ENCODE measurements at places on chromosomes 16 and 17.

- no peak for DNase-seq
These were observed 19.7 kb downstream of the FOXL1 start for GRCh38 chr16:86597880-86598606.

GRCh38 chr17:1703063-1703462, 7.1 kb downstream of the TLCD2 start:
- peak; percentile 14 for DNase-seq

DNA sequence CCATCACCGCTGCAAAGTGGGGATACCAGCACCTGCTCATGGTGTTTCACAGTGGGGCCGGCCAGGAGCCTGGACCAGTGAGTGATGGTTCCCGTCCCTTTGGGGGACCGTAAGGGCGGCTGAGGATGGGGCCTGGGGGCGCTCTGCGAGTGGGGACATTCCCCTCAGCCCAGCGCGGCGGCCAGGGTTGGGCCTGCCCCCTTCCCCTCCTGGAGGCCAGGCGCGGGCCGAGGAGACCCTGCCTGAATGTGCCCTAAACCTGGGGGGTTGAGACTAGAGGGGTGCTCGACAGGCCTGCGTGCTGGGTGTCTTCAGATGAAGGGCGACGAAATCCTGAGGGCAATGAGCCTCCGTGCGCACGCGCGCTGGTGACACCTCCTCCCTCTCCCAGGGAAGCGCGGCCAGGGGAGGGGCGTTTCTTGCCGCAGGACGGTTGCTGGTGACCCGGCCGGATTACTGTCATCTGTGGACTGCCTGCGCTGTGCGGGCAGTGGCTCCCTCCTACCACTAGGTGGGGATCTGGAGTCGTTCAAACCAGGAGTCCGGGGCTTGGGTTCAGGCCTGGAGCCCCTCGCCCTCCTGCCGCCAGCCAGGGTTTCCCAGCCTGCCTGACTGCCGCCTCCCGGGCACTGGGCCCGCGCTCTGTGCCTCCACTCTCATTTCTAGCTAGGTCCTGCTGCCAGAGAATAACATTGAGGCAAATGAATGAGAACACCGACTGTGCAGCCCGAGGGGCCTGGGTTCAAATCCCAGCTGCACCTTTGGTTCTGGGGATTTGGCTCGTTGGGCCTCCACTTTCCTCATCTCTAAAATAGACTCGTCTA, 17.1 kb downstream of the TBX2 start:
- DNase-seq: peak; percentile 89

DNA sequence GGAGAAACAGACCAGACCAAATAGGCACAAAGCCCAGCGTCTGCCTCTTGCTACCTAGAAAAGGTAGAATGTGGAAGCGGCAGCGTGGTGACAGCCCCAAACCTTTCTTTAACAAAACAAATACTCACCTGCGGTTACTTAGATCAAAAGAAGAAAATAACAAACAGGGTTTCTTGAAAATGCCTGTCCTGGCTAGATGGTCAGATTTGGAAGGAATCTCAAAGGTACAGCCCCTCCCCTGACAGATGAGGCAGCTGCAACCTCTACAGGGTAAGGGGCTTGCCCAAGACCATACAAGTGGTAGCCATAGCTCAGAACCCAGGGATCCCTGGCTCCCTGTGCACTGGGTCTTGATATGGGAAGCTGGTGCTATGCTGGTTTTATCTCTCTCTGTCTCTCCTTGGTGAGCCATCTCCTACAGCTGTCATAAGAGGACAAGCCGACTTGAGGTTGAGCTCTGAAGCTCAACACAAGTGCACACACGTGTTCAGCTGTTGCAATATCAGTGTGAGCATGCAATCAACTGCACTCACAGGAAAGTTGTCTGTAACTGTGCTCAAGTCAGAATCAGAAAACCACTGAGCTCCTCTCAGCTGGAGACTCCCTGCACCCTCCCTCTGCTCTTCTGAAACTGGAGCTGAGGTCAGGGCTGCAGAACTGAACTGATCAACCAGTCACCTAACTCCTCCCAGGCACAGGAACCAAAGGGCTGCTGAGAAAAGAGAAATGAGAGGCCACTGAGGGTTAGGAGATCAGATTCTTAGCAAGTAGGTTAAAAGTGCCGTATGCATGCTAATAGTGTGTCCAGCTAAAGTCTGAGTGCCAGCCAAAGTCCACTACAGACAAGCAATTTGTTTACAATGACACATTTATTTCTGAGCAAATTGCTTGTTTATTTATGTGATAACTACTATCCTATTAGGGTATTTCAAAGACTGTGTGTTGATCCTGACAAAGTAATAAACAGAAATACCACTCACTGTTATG, 6.1 kb upstream of the RNF157 start:
- DNase-seq: no peak

GRCh38 chr17:82399601-82400101, 18.5 kb upstream of the HEXD start:
- DNase-seq: no peak

GRCh38 chr17:48723423-48724250, 652 bp downstream of the PRAC2 start:
- DNase-seq: no peak

DNA sequence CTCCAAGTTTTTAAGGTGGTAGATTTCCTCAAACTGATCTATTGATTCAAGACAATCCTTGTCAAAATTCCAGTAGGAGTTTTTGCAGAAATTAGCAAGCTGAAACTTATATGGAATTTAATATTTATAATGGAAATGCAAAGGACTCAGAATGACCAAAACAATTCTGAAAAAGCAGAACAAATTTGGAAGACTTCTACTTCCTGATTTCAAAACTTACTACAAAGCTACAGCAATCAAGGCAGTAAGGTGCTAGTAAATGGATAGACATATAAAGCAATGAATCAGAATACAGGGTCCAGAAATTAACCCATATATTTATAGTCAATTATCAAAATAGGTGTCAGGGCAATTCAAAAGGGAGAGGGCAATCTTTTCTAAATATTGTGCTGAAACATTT, 11.8 kb upstream of the IL21R start:
- DNase-seq: no peak

- peak; percentile 88 for DNase-seq
These were observed 19.1 kb upstream of the STAC2 start for GRCh38 chr17:39244600-39245570.

DNA sequence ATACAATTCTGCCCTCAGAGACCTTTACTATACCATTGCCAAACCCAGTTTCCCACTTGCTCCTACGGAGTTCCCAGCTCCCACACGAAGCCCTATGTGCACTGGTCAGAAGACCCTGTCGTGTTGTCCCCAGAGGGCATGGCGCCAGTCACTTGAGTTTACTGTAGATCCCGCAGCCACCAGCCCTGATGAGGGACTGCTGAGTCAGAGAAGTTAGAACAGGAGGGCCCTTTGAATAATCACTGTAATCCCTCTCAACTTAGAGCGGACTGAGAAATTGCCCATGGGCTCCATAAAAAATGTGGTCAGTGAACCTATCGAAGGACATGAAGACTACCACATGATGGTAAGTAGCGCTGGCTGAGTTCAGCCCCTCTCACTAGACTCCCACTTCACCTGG, 9.2 kb downstream of the UBFD1 start:
- DNase-seq: no peak

GRCh38 chr17:72119077-72119872, 1.5 kb upstream of the SOX9 start:
- DNase-seq: no peak

DNA sequence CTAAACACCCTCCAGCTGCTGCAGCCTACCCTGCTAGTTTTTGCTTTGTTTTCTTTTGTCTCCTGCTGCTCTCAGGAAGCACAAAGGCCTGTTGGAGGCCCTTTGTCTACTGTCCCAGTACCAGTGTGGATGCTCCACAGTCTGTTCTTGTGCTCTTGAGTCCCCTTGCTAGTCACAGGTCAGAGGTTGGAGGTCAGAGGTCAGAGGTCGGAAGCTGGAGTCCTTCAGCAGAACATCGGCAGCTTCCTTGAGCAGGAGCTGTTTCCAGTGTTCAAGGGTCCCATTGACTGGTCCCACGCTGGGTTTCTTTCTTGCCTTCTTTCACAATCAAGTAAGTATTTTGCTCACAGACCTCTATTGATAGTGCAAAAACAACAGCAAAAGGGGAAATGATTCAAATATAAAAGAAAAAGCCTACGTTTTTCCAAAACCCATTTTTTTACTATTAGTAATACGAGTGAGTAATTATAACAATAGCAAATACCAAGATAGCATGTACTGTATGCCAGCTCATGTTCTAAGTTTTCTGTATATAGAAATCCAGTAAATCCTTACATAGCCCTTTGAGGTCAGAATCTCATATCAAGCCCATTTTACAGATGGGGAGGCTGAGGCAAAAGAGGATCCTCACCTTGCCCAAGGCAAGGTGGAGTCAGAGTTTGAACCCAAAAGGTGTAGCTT, 10.9 kb upstream of the IL34 start:
- peak; percentile 82 for DNase-seq

- no peak for DNase-seq
These were observed 7.2 kb downstream of the TIMM22 start for GRCh38 chr17:1003972-1004768.

DNA sequence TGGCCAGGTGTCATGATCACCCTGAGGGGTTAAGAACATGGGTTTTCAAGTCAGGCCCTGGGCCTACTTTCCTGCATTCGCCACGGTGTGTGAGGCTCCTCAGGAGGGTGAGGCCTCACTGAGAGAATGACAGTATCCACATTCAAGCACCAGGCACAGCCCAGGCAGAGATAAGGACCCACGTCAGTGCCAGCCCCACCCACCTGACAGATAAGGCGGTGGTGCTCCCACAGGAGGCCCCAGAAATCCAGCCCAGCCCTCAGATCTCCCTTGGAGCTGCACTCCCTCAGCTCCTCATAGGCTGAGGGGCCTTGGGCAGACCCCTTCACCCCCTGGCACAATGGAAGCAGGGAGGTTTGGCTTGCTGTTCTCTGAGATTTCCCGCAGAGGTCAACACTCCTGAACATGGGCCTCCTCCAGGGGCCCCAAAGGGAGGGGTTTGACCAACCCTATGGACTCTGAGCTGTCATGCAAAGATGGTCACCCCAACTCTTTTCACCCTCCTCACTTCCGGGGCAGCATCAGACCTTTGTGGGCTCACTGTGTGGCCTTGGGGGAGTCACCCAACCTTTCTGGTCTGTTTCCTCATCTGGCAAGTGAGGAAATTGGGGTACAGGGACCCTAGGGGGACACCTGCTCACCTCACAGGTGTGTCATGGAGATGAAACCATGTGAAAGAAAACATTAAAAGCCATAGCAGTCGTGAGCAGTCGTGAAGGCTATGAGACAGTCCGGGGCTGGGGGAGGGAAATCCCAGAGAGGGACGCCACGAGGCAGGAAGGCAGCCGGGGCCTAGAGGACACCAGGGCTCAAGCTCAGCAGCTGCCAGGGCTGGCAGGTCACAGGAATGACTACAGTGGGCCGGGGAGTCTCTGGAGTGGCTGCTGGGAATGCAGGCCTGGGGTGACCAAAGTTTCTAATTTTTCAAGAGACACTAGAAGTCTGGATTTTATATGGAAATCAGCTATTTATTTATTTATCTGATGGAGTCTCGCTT, 15.4 kb downstream of the PLLP start:
- no peak for DNase-seq

DNA sequence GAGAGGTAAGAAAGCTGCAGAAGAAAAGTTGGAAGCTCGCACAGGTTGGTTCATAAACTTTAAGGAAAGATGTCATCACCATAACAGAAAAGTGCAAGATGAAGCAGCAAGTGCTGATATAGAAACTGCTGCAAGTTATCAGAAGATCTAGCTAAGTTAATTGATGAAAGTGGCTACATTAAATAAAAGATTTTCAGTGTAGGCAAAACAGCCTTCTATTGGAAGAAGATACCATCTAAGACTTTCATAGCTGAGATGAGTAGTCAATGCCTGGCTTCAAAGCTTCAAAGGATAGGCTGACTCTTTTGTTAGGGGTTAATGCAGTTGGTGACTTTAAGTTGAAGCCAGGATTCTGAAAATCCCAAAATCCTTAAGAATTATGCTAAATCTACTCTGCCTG, 24.0 kb downstream of the CYLD start:
- DNase-seq: no peak

- no peak for DNase-seq
These were observed 1.2 kb downstream of the PSMD11 start for GRCh38 chr17:32445497-32445896.

- DNase-seq: no peak
These were observed 498 bp upstream of the PLEKHG4 start for GRCh38 chr16:67278773-67279295.

GRCh38 chr17:81328978-81329926, 34.1 kb upstream of the SLC38A10 start:
- DNase-seq: peak; percentile 85

DNA sequence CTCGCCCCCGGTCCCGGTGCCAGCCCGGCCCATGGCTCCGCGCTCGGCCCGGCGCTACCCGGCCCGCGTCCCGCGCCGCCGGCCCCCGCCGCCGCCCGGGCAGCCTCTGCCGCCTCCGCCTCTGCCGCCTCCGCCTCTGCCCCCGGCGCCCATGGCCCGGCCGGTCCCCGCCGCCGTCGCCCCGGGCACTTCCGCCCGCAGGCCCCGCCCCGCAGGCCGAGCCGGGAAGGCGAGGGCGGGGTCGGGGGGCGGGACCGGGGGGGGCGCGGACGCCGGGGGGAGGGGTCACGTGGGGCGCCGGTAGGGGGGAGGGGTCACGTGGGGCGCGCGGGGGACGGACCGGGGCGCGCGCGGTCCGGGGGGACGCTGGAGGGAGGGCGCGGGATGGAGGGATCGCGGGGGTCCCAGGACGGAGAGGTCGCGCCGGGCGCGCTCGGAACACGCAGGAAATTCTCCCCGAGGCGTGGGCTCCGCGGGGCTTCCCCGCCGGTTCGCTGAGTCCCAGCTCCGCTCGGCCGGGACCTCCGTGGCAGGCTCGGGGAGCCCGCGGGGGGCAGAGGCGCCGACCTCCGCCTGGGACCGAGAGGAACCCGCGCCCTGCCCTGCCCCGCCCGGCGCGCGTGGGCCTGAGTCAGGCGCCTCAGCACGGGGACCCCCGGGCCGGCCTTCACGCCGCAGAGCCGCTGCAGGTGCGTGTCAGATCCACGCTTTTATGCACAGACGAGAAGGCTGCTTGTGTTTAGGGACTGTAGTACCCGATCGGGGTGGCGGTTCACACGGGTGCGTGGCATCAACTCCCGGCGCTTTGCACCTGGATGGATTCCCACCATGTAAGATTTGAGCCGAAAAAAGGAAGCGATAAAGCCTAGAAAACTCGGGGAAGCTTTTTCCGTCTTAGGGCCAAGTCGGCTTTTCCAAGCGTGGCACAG, at the start of gene PGAP6:
Gene PGAP6, minus strand, starts transcription at position 190 of the 929 bp plus-strand sequence. Its CDS starts 157 bp downstream, at position 33.
- peak; percentile 67 for DNase-seq

- DNase-seq: no peak
These were observed 141.6 kb downstream of the DNAH9 start for GRCh38 chr17:11739848-11740247.

DNA sequence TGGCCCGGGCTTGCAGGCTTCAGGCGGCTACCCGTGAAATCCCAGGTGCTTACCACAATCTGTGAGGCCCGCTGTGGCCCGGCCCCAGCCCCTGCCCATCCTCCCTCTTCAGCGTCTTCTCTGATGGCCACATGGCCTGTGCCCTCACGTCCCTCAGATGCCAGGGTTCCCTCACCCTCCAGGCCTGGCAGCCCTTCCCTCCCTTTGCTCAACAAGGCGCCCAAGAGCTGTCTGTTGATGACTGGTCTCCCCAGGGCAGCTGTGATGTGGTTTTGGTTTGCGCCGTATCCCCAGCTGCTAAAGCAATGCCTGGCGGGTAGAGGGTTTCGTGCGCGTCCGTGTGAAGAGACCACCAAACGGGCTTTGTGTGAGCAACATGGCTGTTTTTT, 35.1 kb downstream of the PMM2 start:
- DNase-seq: no peak

- no peak for DNase-seq
These were observed 23.1 kb downstream of the KDM8 start for GRCh38 chr16:27226476-27226875.

- DNase-seq: peak; percentile 79
These were observed 4.6 kb downstream of the UNC119 start for GRCh38 chr17:28547623-28548416.

GRCh38 chr16:72482695-72483094, 310.7 kb upstream of the PMFBP1 start:
- no peak for DNase-seq

All from cardiac fibroblast (primary cell).